ENCODE measurements at places on chromosomes 16 and 17.

- no peak for DNase-seq
Observed at GRCh38 chr16:68936736-68937631, 93.7 kb downstream of the TANGO6 start.

- no peak for DNase-seq
Observed at GRCh38 chr17:8408371-8408770, 10.7 kb upstream of the RNF222 start.

- no peak for DNase-seq
Observed at GRCh38 chr16:3074860-3075522, 9.6 kb downstream of the IL32 start.

DNA sequence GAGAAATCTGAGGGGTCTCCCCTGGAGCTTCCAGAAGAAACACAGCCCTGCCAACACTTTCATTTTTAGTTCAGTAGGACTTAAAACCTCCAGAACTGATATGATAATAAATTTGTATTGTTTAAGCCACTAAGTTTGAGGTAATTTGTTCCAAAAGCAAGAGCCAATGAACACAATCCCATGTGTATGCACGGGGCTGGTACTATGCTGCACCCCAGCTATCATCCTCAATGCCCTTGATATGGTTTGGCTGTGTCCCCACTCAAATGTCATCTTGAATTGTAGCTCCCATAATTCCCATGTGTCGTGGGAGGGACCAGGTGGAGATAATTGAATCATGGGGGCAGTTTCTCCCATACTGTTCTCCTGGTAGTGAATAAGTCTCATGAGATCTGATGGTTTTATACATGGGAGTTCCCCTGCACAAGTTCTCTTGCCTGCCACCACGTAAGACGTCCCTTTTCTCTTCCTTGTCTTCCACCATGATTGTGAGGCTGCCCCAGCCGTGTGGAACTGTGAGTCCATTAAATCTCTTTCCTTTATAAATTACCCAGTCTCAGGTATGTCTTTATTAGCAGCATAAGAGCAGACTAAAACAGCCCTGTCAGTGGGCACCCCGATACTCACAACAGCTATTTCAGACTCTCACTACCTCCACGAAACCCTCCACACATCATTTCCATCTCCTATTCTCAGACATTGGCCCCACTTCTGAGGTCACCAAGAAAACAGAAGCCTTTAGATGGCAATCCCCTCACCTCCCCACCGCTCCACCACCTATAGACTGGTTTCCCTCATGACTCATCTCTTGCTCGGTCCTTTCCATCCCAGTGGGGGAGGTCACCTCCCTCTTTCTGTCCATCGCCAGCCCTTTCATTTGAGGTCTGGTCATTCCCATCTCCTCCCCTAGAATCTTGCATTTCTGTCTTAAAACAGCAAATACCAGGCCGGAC, 8.9 kb upstream of the CACNG1 start:
- no peak for DNase-seq

DNA sequence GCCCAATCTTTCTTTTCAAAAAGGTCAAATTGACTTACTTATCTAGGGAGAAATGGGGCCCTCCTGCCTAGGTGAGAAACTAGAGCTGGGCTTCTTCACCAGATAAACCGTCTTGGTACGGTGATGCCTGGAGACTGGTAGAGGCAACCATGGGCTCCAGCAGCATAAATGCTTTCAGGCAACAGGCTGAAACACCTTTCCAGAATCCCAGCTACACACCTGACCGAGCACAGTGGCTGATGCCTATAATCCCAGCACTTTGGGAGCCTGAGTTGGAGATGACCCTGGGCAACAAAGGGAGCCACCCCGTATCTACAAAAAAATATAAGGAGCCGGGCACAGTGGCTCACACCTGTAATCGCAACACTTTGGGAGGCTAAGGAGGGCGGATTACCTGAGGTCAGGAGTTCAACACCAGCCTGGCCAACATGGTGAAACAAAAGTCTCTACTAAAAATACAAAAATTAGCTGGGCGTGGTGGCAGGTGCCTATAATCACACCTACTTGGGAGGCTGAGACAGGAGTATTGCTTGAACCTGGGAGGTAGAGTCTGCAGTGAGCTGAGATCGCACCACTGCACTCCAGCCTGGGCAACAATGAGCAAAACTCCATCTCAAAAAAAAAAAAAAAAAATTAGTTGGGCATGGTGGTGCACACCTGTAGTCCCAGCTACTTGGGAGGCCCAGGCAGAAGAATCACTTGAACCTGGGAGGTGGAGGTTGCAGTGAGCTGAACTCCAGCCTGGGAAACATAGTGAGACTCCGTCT, 8.0 kb downstream of the TRAF4 start:
- DNase-seq, result no peak

DNA sequence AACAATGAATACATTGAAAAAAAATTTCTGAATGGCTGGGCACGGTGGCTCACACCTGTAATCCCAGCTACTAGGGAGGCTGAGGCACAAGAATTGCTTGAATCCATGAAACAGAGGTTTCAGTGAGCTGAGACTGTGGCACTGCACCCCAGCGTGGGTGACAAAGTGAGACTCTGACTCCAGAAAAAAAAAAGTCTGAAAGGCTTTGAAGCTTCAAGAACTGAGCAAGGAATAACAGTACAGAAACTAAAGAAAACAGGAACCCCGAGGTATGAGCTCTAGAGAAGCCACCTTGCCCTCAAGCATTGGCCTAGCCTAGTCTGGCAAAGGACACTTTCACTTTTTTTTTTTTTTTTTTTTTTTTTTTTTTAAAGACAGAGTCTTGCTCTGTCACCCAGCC, 45.0 kb downstream of the TEX2 start:
- DNase-seq, result no peak

GRCh38 chr16:12826559-12826958, 22.9 kb upstream of the CPPED1 start:
- DNase-seq, result no peak

GRCh38 chr17:27360507-27360906, 66.6 kb downstream of the WSB1 start:
- no peak for DNase-seq

DNA sequence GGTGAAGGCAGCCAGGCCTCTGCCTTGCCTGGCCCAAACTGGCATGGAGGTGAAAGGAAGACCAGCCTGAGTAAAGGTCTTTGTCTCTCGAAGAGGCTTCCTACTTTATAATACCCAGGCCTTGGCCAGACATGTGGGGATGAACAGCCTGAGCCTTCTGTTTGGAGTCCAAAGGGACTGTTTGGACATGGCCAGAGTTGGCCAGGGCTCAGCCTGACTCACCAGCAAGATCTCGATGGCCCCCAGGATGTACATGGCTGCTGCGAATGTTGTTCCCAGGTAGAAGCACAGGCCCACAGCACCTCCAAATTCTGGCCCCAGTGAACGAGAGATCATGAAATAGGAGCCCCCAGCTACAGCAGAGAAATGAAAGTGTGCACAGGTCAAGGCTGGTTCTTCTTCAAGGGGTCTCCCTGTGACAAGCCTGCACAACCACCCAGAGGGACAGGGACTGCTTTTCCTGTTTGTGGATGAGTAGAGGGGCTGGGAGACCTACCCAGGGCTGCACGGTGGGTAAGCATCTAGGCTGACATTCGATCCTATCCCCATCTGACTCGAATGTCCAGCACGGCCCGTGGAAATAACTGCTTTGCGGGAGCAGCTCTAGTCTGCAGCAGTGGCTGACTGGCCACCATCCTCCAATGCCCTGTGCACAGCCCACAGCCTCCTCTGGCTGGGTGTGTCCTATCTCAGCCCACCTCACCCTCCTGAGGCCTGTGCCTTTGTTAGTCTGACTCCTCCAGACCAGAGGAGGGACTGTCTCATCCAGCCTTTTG, 10.7 kb upstream of the LCAT start:
- DNase-seq, result no peak

- DNase-seq, result no peak
Observed at GRCh38 chr16:1613728-1614455, 1.7 kb downstream of the CRAMP1 start.

- DNase-seq, result no peak
Observed at GRCh38 chr17:44273607-44274006, 5.7 kb upstream of the SLC4A1 start.

- no peak for DNase-seq
Observed at GRCh38 chr17:30905742-30906100, 317 bp downstream of the TEFM start.

DNA sequence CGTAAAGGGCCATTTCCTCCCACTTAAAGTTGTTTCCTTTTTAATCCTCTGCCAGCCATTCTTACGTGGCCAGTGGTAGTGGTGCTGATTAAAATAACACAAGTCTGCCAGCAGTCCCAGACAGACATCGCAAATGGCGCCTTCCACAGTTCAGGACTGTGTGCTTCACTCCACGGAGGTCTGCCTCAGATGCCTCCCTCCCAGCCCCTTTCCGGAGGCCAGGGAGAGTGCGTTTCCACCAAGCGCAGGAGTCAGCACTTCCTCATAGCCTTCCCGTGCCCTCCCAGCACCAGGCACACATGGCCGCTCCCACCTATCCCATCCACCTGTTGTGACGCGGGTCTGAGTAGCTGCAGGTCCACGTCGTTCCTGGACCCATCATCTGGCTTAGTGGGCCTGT, 205.6 kb downstream of the RPTOR start:
- DNase-seq, result no peak

- DNase-seq, result peak; percentile 78
Observed at GRCh38 chr17:77865112-77865611, 93.3 kb upstream of the TNRC6C start.

DNA sequence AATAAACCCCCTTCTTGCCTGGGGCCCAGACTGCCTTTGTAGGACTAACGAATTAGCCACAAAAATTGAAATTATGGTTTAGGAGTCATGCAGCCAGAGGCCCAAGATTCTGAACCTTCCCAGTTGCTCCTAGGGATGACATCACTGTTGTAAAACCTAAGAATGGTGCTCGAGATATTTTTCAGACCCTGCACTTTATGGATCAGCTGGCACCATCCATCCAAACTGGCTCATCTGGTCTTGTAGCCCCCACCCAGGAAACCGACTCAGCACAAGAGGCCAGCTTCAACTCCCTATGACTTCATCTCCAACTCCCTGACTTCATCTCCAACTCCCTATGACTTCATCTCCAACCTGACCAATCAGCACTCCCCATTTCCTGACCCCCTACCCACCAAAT, 10.9 kb upstream of the EVPL start:
- no peak for DNase-seq

- no peak for DNase-seq
Observed at GRCh38 chr16:85629853-85630252, 16.7 kb downstream of the GSE1 start.

GRCh38 chr16:85662482-85662812, 26.3 kb downstream of the GINS2 start:
- DNase-seq, result no peak

DNA sequence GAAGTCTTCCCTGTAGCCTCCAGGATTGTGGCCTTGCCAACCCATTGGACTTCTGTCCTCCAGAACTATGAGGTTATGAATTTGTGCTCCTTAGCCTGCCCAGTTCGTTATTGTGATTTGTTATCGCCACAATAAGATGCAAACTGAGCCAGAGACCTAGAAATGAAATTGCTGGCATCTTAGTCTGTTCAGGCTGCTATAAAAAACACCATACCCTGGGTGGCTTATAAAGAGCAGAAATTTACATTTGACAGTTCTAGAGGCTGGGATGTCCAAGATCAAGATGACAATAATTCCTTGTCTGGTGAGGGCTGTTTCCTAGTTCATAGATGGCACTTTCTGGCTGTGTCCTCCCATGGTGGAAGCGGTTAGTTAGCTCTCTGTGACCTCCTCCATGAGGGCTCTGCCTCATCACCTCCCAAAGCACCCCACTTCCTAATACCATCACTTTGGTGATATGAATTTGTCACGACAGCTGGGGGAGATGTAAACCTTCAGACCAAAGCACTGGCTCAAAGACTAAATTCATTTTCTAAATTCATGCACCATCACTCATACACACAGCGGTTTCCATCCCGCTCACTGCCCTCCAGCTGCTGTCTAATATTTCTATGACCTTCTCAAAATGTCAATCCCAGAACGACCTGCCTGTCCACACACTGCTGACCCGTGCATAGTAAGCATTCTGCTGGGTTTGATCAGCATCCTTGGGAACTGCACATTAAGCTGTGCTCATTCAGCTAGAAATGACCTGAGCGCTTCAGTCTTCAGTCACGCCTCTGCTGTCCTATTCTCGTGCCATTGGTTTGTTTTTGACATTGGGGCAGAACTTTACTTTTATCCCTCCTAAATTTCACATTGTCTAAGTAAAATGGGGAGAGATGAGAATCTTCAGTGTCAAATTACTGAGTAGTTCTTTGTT, 36.6 kb downstream of the GINS3 start:
- no peak for DNase-seq

GRCh38 chr17:65598746-65599145, 37.3 kb upstream of the AXIN2 start:
- no peak for DNase-seq

GRCh38 chr17:29612404-29613280, 10.1 kb downstream of the CORO6 start:
- no peak for DNase-seq

- no peak for DNase-seq
Observed at GRCh38 chr17:62670202-62670821, 42.8 kb downstream of the MRC2 start.

DNA sequence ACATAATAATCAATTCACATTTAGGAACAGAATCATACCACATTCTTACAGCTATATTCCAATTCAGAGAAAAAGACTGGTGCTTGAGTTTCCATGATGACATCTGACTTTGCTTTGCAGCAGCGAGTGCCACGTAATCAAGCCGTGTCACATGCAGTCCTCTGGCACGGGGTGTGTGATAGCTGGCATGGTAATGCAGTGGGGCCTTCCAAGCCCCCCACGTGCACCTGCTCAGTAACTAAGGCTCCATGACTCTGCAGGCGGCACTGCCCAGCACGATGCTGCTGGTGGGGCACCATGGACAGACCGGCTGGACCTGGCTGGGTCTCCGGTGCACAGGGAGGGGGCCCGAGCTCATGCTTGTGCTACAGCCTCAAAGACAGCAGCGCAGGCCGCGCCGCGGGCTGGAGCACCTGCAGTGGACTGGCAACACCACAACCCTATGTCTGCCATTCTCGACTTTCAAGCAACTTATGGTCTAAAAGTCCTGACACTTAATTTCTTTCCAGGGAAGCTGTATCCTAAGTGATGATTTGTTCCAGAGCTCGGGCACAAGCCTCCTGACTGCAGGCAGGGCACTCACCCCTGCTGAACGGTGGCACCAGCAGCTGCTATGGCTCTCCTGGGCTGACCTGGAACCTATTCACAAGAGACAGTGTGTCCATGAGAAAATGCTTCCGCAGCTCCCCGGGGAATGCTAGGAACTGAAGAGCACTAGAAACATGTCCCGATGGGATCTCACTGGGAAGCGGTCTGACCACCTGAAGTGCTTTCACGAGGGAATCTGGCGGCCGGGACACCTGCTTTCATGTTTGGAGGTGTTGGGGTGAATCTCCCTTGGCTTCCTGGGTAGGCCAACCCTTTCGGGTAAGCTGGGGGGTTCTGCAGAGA, 99.5 kb upstream of the DNAH17 start:
- no peak for DNase-seq

All from NCI-H524 treated with DMSO at 0.1 percent for 48 hours (cell line).